ENCODE measurements at places on chromosomes 6 and 20.

DNA sequence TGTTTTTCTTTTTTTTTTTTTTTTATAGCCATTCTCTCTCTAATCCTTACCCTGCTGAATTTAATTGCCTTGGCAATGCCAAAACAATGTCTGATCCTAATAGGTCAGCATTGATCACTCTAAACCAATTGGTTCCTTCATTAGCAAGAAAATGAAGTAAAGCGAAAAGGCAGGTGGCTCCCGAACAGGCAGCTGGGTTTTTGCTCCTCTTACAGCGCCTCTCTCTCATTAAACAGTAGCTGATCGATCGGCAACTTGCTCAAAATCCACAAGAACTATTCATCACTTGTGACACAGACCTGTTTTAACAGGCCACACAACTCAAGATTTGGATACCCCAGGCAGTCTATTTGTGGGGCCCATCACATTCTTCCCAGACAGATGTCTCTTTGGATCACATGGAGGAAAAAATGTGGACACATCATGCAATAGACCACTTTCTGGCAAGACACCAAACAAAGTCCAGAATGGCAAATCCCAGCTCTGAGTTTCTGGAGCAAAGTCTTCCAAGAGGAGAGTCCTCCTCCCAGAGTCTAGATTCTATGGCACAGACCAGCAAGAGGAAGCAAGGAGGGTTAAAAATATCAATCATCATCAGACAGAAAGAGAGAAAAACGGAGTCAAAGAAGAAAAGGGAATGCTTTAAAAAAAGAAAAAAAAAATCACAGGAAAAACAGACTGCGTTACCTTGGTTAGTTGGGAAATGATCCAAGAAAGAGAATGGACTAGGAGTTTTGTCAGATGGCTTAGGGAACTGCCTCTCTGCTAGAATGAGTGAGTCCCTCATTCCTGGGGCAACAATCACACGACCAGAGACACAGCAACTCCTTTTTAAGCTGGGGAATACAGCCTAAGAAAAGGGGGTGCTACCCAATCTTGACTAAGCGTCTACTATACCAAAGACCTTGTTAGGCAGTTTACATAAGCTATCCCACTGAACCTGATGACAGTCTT lies 247.8 kb downstream of the BTBD9 start:
- DNase-seq: no peak

DNA sequence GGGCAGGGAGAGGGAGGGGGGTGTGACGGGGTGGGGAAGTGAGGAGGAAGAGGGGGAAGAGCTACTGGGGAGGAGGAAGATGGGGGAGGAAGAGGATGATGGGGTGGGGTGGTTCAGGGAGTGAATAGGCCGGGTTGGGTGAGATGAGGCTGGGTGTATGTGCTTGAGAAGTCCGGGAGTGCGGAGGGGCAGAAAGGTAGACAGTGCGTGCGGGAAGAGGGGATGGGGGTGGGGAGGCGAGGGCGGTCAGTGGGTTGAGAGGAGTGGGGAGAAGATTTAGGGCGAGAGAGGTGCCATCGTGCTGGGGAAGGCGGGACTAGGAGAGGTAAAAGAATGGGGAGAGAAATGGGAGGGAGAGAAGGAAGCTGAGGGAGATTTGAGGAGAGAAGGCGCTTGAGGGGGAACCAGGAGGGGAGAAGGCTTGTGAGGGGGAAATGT lies 30.9 kb upstream of the NOTCH4 start:
- no peak for DNase-seq

- peak; percentile 86 for DNase-seq
Measured at GRCh38 chr6:35725721-35726438, 11.0 kb upstream of the ARMC12 start.

- DNase-seq: no peak
Measured at GRCh38 chr6:1993042-1993441, 252.4 kb downstream of the GMDS start.

- no peak for DNase-seq
Measured at GRCh38 chr6:32668226-32668747, 1.8 kb upstream of the HLA-DQB1 start.

GRCh38 chr20:58886546-58886945 lies 34.0 kb downstream of the GNAS start:
- DNase-seq: no peak

- DNase-seq: peak; percentile 80
Measured at GRCh38 chr20:43537921-43538877, 20.6 kb upstream of the SGK2 start.

DNA sequence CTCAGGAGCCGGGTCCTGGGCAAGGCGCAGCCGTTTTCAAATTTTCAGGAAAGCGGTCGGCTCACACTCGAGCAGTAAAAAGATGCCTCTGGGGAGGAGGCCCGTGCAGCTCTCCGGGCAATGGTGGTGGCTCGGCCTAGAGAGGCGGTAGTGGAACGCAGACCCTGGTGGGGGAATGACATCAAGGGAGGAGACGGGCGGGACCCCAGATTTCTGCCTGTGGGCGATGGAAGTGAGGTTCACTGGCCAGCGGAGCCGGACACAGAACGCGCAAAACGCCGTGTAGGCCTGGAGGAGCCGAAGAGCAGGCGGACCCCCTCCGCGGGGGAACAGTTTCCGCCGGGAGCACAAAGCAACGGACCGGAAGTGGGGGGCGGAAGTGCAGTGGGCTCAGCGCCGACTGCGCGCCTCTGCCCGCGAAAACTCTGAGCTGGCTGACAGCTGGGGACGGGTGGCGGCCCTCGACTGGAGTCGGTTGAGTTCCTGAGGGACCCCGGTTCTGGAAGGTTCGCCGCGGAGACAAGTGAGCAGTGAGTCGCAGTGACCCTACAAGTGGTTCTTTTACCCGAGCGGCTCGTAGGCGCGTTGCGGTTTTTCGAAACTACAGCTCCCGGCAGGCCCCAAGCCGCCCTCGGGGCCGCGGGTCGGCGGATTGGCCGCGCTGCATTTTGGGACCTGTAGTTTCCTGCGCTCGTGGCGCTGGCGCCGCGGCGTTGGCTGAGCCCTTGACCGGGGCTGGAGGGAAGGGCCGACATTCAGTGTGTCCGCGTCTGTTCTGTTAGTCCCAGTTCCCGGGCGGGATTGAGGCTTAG lies at the start of gene RTEL1:
Gene RTEL1, plus strand, starts transcription at position 376 of the 812 bp plus-strand sequence. CDS start 1,091 bp downstream, outside the sequence.
- DNase-seq: peak; percentile 92

- no peak for DNase-seq
Measured at GRCh38 chr6:53481323-53481722, 63.6 kb downstream of the GCLC start.

DNA sequence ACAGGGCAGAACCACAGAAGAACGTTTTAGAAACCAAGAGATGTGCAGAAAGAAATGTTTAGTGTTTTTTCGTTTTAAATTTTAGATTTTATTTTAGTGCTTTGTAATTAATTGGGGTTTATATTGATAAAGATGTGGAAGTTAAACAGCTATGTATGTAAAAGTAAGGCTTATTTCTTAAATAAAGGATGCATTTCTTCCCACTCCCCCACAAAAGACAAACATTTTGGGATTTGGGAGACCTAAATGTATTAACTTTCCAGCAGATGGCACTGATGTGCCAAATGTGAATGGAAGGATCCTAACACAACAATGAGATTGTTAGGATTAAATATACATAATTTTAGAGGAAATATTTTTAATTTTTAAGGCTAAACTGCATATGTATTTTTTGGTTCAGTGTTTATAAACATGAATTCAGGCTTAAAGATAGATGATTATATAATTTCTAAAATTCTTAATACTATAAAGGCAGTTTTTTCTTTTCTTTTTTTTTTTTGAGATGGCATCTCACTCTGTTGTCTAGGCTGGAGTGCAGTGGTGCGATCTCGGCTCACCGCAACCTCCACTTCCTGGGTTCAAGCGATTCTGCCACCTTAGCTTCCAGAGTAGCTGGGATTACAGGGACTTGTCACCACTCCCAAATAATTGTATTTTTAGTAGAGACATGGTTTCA lies 12.0 kb downstream of the PFDN4 start:
- no peak for DNase-seq

GRCh38 chr6:113645576-113645970 lies 211.6 kb upstream of the MARCKS start:
- no peak for DNase-seq

- no peak for DNase-seq
Measured at GRCh38 chr6:119330520-119331113, 18.9 kb downstream of the MAN1A1 start.

- no peak for DNase-seq
Measured at GRCh38 chr6:16741112-16742016, 19.9 kb downstream of the ATXN1 start.

- DNase-seq: no peak
Measured at GRCh38 chr6:110949679-110950285, 8.7 kb upstream of the GTF3C6 start.

DNA sequence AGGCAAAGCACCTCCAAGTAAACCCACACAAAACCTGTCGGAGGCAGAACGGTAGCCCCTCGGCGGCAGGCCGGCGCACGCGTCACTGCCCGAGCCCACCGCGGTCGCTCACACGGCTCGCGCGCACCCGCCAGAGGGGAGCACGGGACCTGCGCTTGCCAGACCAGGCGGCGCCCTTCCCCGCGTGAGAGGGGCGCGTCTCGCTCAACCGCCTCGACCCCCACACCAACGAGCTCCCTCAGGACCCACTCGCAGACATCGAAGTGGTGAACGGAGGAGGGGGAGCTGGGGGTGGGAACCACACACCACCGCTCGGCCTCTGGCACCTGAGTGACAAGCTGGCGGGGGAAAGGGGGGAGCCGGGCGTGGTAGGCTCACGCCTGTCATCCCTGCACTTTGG lies 1513.4 kb upstream of the DEFB115 start:
- DNase-seq: no peak

GRCh38 chr6:11277275-11278206 lies 45.1 kb upstream of the NEDD9 start:
- DNase-seq: no peak

- no peak for DNase-seq
Measured at GRCh38 chr6:98975421-98975820, 27.7 kb upstream of the FBXL4 start.

GRCh38 chr6:132741281-132741680 lies 16.4 kb downstream of the VNN2 start:
- DNase-seq: no peak

- DNase-seq: no peak
Measured at GRCh38 chr6:156954816-156955215, 177.6 kb downstream of the ARID1B start.

Measured in suprapubic skin (tissue), 4 donors.